ENCODE measurements at places on chromosomes 7 and 10. TPM values are rescaled to one million over a fixed set of nuclear protein-coding genes. Genes with fewer than 3 reads are reported as not detected.

RTKN2 gene
- 5.5 TPM for total RNA-seq

TUBAL3 gene
- total RNA-seq = not detected

TRA2A gene
- 76.5 TPM for total RNA-seq

DGKI gene
- total RNA-seq = 1.2 TPM

POP7 gene
- total RNA-seq = 36.1 TPM

INA gene
- 1.0 TPM for total RNA-seq

THNSL1 gene
- 3.9 TPM for total RNA-seq

SHTN1 gene
- 4.9 TPM for total RNA-seq

ATP6V0A4 gene
- total RNA-seq = 0.57 TPM

FFAR4 gene
- total RNA-seq = not detected

TMEM213 gene
- total RNA-seq = not detected

ANXA11 gene
- 272 TPM for total RNA-seq

VAX1 gene
- not detected for total RNA-seq

OR2A42 gene
- total RNA-seq = not detected

SMIM30 gene
- 56.6 TPM for total RNA-seq

ZNF736 gene
- 7.3 TPM for total RNA-seq

PRPF18 gene
- total RNA-seq = 24.8 TPM

NKX1-2 gene
- total RNA-seq = not detected

LFNG gene
- 10.3 TPM for total RNA-seq

PLAC9 gene
- total RNA-seq = 6.2 TPM

LEP gene
- not detected for total RNA-seq

ANXA8 gene
- total RNA-seq = 0.34 TPM

WEE2 gene
- not detected for total RNA-seq

UCMA gene
- not detected for total RNA-seq

CYP2E1 gene
- total RNA-seq = 0.88 TPM

PRRT4 gene
- not detected for total RNA-seq

SPDYE1 gene
- not detected for total RNA-seq

HBP1 gene
- 25.4 TPM for total RNA-seq

TBX20 gene
- total RNA-seq = not detected

BMPER gene
- total RNA-seq = 9.9 TPM

SUGCT gene
- 16.8 TPM for total RNA-seq

AUTS2 gene
- not detected for total RNA-seq

EGR2 gene
- total RNA-seq = 0.42 TPM

ACBD5 gene
- total RNA-seq = 24.8 TPM

PLEKHS1 gene
- total RNA-seq = not detected

CPN1 gene
- not detected for total RNA-seq

GPR22 gene
- total RNA-seq = not detected

OR2A14 gene
- not detected for total RNA-seq

HMX3 gene
- not detected for total RNA-seq

SPDYE2B gene
- total RNA-seq = not detected

MMRN2 gene
- total RNA-seq = 0.67 TPM

GJD4 gene
- not detected for total RNA-seq

AGAP6 gene
- total RNA-seq = 5.3 TPM

OR2A7 gene
- not detected for total RNA-seq

KLLN gene
- 0.71 TPM for total RNA-seq

TDRD1 gene
- not detected for total RNA-seq

CYP2C19 gene
- not detected for total RNA-seq

GNAT3 gene
- total RNA-seq = not detected

PILRB gene
- total RNA-seq = 7.8 TPM

OPALIN gene
- total RNA-seq = not detected

All from HFFc6 (cell line).